Fibroblast of the conjunctiva (primary cell): ENCODE measurements at places on chromosomes 6 and 20.

- DNase-seq, result peak; percentile 76
Observed at GRCh38 chr20:37276494-37277252, 12.8 kb upstream of the MANBAL start.

DNA sequence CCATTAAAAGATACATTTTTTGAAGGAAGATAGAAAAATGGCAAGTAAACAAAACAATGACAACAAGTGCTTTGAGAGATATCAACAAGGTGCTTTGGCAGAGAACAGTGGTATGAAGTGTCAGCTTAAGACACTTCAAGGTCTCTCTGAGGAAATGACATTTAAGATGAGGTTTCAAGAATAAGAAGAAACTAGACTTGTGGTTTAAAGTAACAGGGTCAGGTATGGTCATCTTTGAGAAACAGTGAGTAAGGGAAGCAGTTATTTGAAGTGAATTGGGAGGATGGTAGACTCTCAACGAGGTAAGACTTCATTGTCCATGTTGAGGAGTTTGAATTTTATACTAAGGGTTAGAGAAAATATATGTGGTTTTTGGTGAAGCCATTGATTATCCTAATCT, 77.8 kb downstream of the SYCP2L start:
- no peak for DNase-seq

GRCh38 chr6:90219209-90219985, 77.2 kb downstream of the BACH2 start:
- peak; percentile 94 for DNase-seq

DNA sequence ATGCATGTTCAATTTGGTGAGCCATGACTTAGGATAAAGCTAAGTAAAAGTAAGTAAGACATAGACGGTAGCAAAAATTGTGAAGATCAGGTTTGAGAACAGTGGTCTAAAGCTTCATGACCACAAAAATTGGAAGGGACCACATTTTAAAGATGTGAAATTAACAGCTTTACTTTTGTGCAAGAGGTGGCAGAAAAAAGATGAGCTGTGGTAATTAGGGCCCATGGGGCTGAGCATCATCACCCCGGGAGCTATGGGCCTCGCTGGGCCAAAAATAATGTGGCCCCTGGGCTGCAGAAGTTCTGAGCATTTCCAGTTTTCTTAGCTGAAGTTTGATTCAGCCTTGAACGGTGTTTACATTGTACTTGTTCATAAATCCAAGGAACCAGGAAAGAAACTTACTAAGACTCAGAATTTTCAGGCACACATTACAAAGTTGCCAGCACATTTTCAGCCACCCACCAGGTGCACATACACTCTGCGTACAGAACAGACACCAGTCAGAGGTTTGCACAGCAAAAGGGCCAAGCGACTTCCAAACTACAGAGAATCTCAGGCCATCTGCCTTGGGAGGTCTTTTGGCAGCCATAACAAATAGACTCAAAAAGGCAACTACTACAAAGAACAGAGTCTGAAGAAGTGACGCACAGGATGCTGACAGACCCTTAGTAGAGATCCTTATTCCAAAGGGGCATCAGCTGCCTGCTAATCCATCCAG, 57.7 kb downstream of the CSE1L start:
- DNase-seq, result no peak

DNA sequence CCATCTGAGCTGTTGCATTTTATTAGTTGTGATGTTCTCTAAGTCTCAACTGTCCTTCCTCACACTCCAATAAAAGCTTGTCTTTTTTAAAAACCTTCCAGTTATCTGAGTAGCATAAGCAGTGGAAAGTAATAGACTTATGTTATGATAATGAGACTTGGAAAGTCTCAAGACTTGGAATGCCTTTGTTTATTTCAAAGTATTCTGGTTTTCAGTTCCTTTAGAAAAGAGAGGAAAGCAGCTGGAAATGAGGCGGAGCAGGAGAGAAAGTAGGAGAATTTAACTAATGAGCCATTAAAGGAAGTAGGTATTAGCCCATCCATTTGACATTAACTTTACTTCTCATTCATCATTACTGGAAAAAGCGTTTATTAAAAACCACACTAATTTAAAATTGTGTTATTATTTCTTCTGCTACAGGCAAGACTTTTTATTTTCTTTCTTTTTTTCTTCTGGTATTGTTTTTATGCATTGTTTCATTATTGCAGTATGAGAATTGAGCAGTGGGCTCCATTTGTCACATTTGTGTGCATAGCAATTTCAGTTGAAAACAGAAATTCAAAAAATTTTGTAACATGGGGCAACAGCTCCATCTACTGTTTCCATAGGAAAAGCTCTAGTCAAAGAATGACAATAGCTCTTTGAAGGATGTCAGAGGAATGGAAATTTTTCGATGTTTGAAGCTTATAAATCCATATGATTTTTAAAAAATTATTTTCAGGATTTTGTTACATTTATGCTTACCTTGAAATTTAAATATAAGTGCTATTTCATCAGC, 194.8 kb downstream of the COL9A1 start:
- DNase-seq, result peak; percentile 18

DNA sequence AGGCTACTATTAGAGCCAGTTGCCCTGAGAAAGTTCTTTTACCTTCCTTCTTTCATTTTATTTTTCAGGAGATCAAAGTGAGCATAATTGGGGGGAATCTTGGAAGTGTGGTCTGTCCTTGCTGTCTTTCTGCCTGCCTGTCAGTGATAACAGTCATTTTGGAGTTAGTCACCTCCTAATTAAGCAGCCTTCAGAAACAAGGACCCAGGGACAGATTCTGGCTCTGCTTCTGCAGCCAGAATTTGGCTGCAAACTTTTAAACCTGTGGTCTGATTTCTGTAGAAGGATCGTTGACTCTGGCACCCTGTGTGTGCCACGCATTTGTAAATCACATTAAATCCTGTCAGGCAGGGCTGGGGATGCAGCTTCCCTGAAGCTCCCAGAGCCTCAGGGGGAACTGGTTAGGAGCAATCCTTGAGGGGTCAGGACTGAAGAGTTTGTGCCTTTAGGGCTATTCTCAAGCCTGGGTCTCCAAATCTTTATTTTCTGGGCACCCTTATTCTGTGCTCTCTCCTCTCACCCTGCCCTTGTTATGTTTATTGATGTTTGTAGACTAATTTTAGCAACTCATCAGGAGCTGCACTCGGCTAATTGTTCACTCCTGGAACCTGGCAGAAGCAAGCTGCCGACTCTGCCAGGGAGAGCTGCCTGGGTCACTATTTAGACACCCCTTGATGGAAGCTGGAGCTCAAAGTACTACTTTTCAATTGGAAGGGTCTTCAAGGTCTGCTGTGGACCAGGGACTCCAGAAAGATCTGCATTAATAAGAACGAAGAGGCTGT, 6.8 kb downstream of the NOX3 start:
- DNase-seq, result no peak

DNA sequence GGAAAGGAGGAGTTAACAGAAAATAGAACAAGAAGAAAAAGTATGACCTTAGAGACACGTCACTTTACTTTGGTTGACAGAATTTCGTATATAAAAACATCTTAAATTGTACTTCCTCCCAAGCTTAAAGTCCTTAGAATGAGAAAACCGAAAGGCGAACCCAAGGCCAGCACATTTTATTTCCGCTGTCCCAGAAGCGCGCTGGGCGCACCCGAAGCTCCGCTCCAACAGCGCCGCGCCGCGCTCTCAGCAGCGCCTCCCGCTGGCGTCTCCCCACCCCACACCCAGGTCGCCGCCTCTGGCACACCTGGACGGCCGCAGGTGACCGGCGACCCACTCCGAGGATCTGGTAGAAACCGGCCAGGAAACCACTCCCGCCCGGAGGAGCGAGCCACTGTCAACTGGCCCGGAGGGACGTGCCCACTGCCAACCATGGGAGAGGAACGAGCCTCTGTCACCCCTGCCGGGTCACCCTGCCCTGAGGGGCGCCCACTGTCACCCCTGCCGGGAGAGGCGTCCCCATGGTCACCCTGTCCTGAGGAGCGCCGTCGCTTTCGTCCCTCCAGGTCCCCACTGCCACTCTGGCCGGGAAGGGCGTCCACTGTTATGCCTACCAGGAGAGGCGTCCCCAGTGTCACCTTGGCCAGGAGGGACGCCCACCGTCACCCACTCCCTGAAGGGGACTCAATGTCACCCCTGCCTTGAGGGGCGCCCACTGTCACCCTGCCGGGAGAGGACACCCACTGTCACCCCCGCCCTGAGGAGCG, 824 bp downstream of the MPC1 start:
- peak; percentile 6 for DNase-seq

DNA sequence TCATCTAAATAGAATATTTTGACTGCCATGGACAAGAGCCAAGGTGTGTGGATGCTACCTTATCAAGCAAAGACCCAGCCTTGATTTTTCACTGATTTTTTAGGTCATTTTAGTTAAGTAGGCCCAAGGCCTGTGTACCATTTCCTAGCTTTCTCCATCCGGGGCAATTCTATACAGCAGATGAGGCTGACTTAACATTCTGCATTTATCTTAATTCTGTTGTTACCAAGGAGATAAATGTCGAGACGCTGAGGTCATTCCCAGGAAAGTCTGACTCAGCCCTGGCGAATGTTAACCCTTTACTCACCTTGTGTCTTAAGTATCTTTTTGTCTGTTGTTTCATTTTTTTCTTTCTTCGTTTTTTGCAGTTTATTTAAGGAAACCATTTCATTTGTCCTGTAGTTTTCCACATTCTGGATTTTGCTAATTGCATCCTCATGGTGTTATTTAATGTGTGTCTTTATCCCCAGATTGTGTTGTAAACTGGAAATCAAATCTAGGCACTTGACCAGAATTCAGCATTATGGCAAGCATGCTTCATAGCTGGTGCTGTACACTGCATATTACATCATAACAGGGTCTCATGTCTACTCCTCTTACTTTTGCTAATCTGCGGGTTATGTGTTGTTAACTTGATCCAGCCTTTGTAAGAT, 277.0 kb downstream of the CDKAL1 start:
- peak; percentile 96 for DNase-seq
